HCT116 (cell line): ENCODE measurements at places on chromosomes 3 and 15.

DNA sequence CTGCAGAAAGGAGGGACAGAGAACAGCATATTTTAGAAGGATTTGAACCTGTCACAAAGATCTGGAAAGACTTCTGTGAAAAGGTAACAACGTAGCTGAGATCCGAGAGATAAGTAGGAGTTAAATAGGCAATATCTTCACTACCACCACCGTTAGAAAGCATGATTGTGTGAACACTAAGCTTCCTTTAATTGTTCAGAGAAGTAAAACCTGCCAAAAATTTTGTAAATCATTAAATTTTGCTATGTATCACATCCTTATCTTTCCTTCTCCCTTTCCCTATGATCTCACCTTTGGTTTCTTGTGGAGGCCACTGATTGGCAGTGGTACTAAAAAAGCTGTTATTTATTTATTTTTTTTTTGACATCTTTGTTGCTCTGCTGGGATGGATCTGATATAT lies 346.9 kb downstream of the NLGN1 start:
- no peaks in the 10 kb centered on the region for H3K4me1 ChIP-seq
- no peaks in the 10 kb centered on the region for H3K27me3 ChIP-seq
- no peaks in the 10 kb centered on the region for H3K36me3 ChIP-seq
- no peak overlapping the region for H3K27ac ChIP-seq
- no peak for DNase-seq

- peaks cover 12% of the 10 kb centered on the region; the same call in 1 of the 2 replicates for H3K36me3 ChIP-seq
- H3K4me1 ChIP-seq, result peaks cover 13% of the 10 kb centered on the region
- DNase-seq, result no peak
- H3K4me3 ChIP-seq, result no peak overlapping the region
Measured at GRCh38 chr3:111749171-111750170, 109.6 kb upstream of the PHLDB2 start.

- H3K4me1 ChIP-seq, result peaks cover 50% of the 10 kb centered on the region
- no peaks in the 10 kb centered on the region for H3K27me3 ChIP-seq
- H3K27ac ChIP-seq, result peak overlapping the region; percentile 35; the same call in 1 of the 2 replicates
- no peaks in the 10 kb centered on the region for H3K36me3 ChIP-seq
- no peak overlapping the region for H3K4me3 ChIP-seq
- peak; percentile 53 for DNase-seq
Measured at GRCh38 chr3:51343918-51344687, 41.0 kb upstream of the MANF start.

- H3K4me1 ChIP-seq, result no peaks in the 10 kb centered on the region
- DNase-seq, result no peak
- H3K27me3 ChIP-seq, result no peaks in the 10 kb centered on the region
- H3K36me3 ChIP-seq, result no peaks in the 10 kb centered on the region
Measured at GRCh38 chr15:88106074-88106473, 150.5 kb downstream of the NTRK3 start.

GRCh38 chr15:90595763-90596155 lies 66.0 kb downstream of the CRTC3 start:
- H3K27me3 ChIP-seq, result no peaks in the 10 kb centered on the region
- H3K27ac ChIP-seq, result no peak overlapping the region
- peaks cover 4% of the 10 kb centered on the region; the same call in 1 of the 2 replicates for H3K4me1 ChIP-seq

GRCh38 chr3:51538115-51538458 lies 432 bp upstream of the RAD54L2 start:
- H3K4me1 ChIP-seq, result peaks cover 24% of the 10 kb centered on the region
- H3K27me3 ChIP-seq, result no peaks in the 10 kb centered on the region
- no peak for DNase-seq
- H3K36me3 ChIP-seq, result no peaks in the 10 kb centered on the region
- H3K4me3 ChIP-seq, result peak overlapping the region; percentile 93
- peak overlapping the region; percentile 80 for H3K27ac ChIP-seq

DNA sequence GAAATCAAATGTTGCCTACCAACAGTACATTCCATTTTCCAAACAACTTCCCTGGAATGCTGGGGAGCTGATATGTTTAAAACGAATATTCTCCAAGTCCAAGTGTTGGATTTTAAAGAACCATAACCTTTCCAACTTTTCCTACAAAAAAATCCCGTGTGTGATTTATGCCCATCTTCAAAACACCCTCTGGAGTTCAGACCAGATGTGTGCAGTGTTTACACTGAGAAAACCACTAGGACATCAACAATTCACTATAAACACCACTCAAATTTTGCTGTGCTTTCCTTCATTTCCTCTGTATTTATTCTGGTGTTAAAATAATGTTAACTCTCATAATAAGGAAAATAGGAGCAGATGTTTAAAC lies 2.4 kb downstream of the VGLL4 start:
- no peaks in the 10 kb centered on the region for H3K36me3 ChIP-seq
- no peak overlapping the region for H3K4me3 ChIP-seq
- H3K27me3 ChIP-seq, result no peaks in the 10 kb centered on the region
- peaks cover 9% of the 10 kb centered on the region; the same call in 1 of the 2 replicates for H3K4me1 ChIP-seq

DNA sequence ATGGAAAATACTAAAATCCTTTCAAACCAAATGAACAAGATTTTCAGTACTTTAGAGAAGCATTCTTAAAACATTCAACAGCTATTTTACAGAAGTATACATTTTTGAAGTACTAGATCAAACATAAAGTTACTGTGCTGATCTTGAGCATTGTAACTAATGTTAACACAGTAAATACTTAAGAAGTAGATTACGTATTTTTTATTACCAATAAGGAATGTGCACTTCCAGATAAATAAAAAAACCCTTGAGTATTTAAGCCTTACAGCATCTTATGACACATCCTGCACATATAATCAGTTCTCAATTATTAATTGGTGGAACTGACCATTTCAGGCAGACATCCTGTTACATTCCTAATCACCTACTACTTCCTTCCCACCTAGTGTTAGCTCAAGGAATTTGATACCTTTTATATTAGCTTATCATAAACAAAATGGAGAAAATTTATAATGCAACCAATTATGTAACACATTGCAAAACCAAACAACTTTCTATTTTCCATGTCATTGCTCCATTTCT lies 32.8 kb downstream of the COPS2 start:
- H3K36me3 ChIP-seq, result peaks cover 5% of the 10 kb centered on the region
- no peak for DNase-seq
- H3K4me3 ChIP-seq, result no peak overlapping the region
- H3K4me1 ChIP-seq, result no peaks in the 10 kb centered on the region
- no peaks in the 10 kb centered on the region for H3K27me3 ChIP-seq

DNA sequence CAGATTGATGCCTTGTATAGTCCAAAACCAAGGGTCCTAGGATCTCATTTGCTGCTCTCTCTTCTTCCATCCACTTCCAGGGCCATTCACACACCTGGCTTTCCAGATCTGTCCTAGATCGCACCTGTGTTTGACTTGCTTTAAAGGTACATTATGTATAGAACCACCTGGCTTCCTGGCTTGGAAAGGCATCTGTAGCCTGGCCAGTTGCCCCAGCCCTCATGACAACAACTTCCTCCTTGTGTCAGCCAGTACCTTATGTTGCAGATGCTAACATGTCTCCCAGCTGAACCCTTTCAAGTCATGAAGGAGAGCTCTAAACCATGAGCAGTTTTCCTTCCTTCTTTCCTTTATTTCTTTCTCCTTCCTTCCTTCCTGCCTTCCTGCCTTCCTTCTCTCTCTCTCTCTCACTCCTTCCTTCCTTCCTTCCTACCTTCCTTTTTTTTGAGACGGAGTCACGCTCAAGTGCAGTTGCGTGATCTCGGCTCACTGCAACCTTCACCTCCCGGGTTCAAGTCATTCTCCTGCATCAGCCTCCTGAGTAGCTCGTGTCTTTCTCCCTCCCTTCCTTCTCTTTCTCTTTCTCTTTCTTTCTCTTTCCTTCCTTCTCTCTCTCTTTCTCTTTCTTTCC lies 2.5 kb upstream of the HTR3C start:
- H3K27me3 ChIP-seq, result no peaks in the 10 kb centered on the region
- H3K4me1 ChIP-seq, result no peaks in the 10 kb centered on the region

- no peaks in the 10 kb centered on the region for H3K4me1 ChIP-seq
- no peak for DNase-seq
- H3K4me3 ChIP-seq, result no peak overlapping the region
- no peaks in the 10 kb centered on the region for H3K27me3 ChIP-seq
- no peaks in the 10 kb centered on the region for H3K36me3 ChIP-seq
Measured at GRCh38 chr3:177894081-177894728, 642.0 kb upstream of the KCNMB2 start.

GRCh38 chr3:125143538-125143937 lies 69.0 kb downstream of the SLC12A8 start:
- H3K27me3 ChIP-seq, result no peaks in the 10 kb centered on the region
- no peak overlapping the region for H3K4me3 ChIP-seq
- peaks cover 5% of the 10 kb centered on the region; the same call in 1 of the 2 replicates for H3K4me1 ChIP-seq
- DNase-seq, result no peak
- no peak overlapping the region for H3K27ac ChIP-seq
- H3K36me3 ChIP-seq, result no peaks in the 10 kb centered on the region

GRCh38 chr15:43250785-43251184 lies 15.9 kb downstream of the TGM5 start:
- no peaks in the 10 kb centered on the region; the same call in 1 of the 2 replicates for H3K4me1 ChIP-seq
- H3K36me3 ChIP-seq, result no peaks in the 10 kb centered on the region
- no peak overlapping the region for H3K27ac ChIP-seq
- no peaks in the 10 kb centered on the region for H3K27me3 ChIP-seq
- DNase-seq, result no peak

DNA sequence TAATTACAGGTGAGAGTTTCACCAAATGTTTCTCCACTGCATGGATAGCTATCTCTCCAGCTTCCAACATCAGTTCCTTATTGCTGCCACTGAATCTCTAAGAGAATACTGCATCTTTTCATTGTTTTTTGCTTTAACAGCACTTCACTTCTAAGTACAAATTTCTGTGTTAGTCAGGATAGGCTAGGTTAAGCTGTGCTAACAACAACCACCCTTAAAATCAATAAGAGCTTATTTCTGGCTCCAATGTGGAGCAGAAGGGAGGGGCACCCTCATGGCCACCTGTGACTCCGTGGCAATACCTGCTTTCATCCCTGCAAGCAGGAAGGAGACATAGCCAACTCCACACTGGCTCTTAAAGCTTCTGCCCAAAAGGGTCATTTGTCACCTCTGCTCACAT lies 36.4 kb upstream of the CORO2B start:
- no peaks in the 10 kb centered on the region for H3K36me3 ChIP-seq
- H3K4me1 ChIP-seq, result no peaks in the 10 kb centered on the region
- H3K27ac ChIP-seq, result no peak overlapping the region
- no peaks in the 10 kb centered on the region for H3K27me3 ChIP-seq
- no peak for DNase-seq

DNA sequence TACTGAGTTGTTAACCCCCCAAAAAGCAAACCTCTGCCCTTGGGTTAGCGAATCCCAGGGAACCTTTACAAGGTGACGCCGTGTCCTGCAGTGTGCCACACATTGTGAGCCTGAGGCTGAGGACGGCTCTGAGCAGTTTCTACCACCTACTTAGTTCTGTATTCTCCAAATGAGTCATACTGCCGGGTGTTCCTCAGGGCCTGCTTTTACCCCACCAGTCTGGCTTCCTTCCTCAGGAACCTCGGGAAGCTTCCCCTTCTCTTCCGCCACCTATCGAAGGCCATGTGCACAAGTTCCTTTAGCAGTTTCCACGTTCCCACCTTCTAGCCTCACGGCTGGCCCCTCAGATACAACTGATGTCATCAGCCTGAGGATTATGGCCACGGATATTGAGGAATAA lies 384.0 kb upstream of the TPM1 start:
- no peak overlapping the region for H3K4me3 ChIP-seq
- DNase-seq, result no peak
- no peaks in the 10 kb centered on the region for H3K27me3 ChIP-seq
- no peaks in the 10 kb centered on the region for H3K4me1 ChIP-seq
- no peaks in the 10 kb centered on the region for H3K36me3 ChIP-seq
